CD8-positive, alpha-beta memory T cell (primary cell): ENCODE measurements at places on chromosomes 16 and 17.

GRCh38 chr17:45786349-45786748 is 2.2 kb downstream of the CRHR1 start:
- DNase-seq = no peak

GRCh38 chr17:42288803-42289610 is 709 bp downstream of the STAT5A start:
- DNase-seq = peak; percentile 62

GRCh38 chr16:56695246-56695645 is 13.0 kb downstream of the MT1X start:
- DNase-seq = no peak

DNA sequence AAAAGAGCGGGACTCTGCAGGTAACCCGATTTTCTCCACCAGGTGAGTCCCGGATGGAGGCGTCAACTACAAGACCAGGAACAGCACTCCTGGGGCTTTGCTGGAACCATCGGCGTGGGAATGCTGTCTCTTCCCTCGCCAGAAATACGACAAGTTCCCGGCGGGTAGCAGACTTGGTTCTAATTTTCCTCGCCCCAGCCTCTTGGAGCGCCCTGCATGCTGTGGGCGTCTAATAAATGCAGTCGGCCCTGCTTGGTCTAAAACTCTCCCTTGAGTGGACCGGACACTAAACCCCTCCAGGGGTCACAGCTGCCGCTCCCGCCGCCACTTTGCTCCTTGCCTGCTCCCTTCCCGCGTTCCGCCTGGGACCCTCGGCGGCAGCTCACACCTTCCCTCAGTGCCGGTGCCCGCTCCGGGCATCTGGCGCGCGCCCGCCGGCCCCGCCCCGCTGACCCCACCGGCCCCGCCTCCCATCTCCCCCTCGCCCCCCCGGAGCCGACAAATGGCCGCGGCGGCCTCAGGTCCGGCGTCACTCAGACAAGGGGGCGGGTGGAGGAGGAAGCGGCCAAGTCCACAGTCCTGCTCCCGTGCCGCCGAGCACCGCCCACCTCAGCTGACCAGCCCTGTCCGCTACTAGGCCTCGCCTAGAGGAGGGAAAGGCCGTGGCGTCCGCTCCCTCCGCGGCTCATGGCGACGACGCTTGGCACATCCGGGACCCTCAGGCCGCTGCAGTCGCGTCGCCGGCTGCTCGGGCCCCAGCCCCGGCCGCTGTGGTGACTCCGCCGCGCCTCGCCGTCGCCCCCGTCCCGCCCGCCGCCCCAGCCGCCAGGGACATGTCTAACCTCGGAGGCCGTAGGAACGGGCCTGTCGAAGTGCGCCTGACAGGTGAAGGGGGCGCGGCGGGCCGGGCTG is 65.8 kb downstream of the KPNA2 start:
- peak; percentile 65 for DNase-seq

DNA sequence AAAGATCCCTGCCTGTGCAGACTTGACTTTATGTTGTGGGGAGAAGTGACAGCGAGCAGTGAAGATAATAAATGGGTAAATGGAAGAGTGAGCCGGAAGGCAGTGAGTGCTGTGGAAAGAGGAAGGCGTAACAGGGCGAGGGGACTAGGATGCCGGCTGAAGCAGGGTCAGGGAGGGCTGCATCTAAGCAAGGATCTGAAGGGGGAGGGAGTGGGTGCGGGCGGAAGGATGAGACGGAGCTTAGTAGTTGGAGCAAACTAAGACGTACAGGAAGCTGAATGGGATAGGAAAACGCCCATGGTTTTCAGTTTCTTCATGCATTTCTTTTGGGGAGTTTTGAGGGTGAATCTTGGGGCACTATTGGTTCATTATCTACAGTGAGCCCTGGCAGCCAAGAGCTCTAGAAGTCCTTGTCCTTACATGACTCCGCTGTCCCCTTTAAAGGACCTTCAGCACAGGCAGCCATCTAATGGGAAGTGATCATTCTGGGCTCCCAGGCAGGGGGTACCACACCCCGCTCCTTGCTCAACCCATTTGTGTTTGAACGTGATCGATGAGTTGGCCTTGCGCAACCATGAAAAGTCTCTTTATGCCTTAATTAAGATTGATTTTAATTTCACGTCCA is 10.4 kb upstream of the NAT9 start:
- no peak for DNase-seq

GRCh38 chr17:59423137-59423724 is 91.8 kb downstream of the YPEL2 start:
- no peak for DNase-seq

DNA sequence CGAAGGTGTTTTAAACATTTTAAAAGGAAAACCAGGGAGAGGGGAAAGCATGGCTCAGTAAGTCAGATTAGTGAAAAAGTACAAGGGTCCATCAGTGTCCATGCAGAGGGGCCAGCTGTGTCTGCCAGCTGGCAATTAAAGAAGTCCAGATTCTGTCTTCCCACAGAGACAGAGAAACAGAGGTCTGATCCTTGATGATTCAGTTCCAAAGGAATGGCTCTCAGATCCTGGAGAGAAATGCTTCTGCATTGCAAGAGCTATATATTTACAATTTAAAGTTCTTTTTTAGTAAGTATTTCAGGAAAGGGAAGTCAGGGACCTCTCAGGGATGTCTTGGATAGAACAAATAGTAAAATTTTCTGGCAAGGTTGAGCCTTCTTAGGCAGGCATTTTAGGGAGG is 56.2 kb downstream of the HSD17B2 start:
- no peak for DNase-seq

DNA sequence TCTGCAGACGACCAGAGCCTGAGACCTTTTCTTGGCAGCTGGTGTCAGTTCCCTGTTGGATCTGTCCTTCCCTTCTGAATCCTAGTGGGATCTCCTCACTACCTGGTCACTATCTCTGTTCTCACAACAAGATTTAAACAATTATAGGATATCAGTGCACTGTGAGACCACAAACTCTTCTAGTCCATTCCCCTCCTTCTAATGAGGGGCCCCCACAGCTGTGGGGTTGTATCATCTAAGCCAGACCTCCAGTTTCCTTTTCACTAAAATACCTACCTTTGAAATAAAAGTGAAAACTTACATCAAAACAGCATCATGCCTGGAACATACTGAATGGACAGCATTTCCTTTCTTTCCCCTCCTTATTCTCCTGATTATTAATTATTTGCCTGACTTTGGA is 233.2 kb downstream of the PRKCA start:
- no peak for DNase-seq

DNA sequence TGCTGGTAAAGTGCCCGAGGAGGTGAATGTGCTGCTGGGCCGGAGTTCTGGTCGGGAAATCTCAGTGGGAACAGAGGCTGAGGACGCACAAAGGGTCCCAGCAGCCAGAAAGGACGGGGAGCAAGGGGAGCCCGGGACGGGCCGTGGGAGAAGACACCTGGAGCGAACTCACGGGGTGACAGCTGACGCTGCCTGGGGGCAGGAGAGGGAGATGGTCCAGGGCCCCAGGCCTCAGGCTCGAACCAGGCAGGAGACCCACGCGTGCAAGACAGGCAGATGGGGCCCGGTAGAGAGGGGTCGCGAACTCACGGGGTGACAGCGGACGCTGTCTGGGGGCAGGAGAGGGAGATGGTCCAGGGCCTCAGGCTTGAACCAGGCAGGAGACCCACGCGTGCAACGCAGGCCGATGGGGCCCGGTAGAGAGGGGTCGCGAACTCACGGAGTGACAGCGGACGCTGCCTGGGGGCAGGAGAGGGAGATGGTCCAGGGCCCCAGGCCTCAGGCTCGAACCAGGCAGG is 72.9 kb downstream of the METRNL start:
- DNase-seq = no peak
